RWPE1 (cell line): ENCODE measurements at places on chromosomes 12 and 14.

DNA sequence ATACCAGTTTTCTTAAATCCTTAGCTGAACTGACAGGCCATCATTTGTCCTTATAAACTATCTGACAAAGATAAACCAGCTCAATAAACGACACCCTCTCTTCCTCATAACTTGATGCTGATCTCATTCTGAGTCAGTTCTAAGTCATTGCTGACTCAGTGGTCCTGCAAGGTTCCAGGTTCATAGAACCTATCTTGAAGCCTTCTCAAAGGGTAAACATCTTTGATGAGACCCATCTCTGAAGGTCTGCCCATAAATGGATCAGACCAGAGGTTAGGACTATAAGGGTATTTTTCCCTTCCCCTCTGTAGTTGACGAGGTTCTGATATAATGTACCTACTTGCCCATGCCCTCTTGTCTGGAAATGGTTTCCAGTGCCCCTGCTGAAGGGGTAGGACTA is 11.9 kb downstream of the NAA25 start:
- DNase-seq: peak; percentile 81

- no peak for DNase-seq
These were observed 1041.6 kb downstream of the BCL11B start for GRCh38 chr14:98230411-98230810.

DNA sequence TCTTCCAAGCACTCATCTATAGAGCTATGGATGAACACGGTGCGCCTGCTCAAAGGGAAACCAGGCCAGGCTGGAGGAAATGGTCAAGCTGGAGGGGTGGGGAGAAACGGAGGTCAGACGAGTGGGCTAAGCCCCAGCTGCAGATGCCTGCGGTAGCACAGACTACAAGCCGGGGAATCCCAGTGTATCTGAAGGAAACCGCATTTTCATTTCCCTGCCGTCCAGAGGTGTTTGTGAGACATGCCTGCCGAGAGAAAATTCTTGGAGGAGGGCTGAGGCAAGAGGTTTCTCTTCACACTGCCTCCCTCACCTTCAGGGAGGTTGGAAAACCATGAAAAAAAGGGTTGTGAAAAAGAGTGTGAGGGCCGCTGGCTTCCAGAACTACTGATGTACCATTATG is 102.0 kb upstream of the FOXN3 start:
- no peak for DNase-seq

DNA sequence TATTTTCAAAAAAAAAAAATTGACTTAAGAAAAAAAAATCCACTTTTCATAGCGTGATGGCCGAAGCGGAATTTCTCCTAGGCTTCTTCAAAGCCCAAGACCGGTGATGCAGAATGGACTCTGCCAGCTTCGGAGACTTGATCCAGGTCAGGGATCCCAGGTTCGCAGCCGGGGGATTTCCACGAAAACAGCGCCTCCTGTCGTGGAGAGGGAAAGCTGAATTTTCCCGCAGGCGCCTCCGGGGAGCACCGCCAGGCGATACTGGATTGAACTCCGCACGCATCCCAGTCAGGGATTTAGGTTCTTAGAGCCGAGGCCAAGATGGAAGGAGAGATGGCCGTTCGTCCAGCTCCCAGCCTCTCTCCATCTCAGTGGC is 2.1 kb downstream of the TTC6 start:
- no peak for DNase-seq

DNA sequence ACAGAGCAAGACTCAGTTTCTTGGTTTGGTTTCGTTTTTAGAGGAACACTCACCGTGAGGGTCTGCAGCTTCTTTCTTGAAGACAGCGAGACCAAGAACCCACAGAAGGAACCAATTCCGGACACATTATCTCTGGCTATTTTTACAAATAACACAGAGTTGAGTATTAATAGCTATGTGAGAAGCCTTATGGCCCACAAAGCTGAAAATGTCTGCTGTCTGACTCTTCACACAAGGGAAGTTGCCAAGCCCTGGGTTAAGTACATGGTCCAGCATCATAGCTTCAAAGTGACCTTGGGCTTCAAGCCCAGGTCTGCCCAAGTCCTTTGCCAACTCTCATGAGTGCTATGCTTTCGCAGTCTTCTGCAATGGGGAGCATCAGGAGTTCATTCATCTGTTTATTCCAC is 2.6 kb upstream of the LGMN start:
- DNase-seq: no peak
